Esophagus muscularis mucosa (tissue), 4 donors: ENCODE measurements at places on chromosomes 7 and 10. TPM values are rescaled to one million over a fixed set of nuclear protein-coding genes. Genes with fewer than 3 reads are reported as not detected.

- no peak for DNase-seq
Measured at GRCh38 chr7:107122486-107122911, 46.3 kb upstream of the HBP1 start.

The ZNF365 gene
- 0.50 TPM for total RNA-seq

GRCh38 chr10:87724789-87725188 lies 65.1 kb downstream of the PAPSS2 start:
- no peak for DNase-seq

- no peak for DNase-seq
Measured at GRCh38 chr10:10658172-10658785, 359.4 kb upstream of the CELF2 start.

DNA sequence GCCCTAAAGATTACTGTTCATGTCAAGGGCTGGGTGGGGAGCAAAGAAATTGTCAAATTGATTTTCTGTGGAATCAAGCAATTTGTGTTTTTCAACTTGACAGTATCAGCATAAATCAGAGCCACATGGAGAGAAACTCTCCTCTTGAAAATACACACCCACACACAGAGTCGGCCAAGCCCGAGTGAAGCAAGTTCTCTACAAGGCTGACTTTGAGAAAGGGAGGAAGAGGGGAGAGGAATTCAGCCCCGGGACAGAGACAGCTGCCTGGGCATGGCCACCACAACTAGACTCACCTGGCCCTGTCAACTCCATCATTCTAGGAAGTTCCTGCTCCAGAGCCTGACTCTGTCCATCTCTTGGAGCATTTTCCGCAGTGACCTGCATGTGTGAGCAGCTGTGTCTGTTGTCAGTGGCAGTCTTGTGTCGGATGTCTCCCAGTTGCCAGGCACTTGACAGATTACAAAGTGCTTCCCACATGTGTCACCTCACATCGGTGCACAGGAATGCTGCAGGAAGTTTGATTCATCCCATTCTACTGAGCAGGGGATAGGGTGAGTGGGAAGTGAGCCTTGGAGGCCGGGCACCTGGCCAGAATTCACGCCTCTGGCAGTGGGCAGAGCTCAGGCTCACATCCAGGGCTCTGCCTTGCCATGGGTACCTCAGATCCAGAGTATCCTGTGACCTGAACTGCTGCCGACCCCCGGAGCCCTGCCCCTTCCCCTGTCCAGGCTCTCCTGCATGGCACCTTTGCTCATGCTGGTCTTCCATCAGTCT lies 37.9 kb downstream of the ADAM12 start:
- DNase-seq = no peak

DNA sequence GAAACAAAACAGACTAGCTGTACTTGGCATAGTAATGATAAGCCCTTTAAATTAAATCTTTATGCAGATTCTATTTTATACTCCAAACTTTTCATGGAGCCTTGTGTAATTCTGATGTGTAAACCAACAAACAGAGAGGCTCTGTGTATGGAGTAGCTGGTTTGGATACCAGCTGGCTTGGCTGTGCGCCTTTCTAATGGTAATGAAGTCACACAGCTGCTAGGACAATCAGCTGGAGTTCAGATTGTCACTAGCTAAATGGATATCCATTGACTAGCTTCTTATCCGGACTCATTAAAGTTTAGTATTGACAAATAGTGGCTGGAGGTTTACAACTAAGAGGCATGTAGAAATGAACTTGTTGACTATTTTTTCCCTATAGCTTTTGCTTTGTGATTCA lies 398.4 kb downstream of the DGKB start:
- DNase-seq = no peak

DNA sequence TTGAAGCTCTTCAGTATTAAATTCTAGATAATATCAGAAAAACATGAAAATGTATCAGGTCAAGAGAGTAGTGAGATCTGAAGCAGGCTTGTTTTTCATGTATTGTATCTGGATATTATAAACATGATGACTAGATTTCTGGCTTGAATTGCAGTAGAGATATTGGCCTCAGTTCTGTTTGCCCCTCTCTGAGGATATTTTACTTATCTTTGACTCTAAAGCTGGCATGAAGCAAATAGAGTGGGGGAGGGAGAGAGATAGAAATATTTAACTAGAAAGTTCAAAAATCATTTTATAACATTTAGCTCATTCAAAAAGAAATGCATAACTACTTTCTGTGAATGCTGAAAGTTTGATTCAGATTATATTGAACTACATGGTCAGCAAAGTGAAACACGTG lies 929.7 kb upstream of the KCND2 start:
- no peak for DNase-seq

- no peak for DNase-seq
Measured at GRCh38 chr10:63206997-63207811, 74.1 kb downstream of the NRBF2 start.

GRCh38 chr10:59131666-59132065 lies 44.8 kb upstream of the PHYHIPL start:
- no peak for DNase-seq

The AQP1 gene
- 518 TPM for total RNA-seq
